ENCODE measurements at places on chromosomes 7 and 10.

GRCh38 chr7:149753375-149754233 lies 19.8 kb downstream of the ZNF467 start:
- peak; percentile 29 for DNase-seq

GRCh38 chr10:125238682-125239081 lies 78.3 kb upstream of the CTBP2 start:
- DNase-seq: no peak

DNA sequence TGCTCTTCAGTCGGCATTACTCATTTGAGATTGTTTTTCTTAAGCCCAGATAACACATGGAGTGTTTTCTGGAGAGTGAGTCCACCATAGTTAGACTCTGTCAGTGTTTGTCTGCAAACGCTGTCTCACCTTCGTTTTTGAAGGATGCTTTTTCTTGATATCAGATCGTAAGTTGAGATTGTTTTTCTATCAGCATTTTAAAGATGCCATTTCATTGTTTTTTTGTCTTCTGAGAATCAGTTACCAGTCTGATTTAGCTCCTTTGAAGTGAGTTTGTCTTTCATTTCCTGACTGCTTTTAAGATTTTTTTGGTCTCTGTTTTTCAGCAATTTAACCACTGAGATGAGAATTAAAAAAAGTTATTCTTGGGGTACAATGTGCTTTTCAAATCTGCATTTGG lies 137.4 kb downstream of the WDR37 start:
- DNase-seq: no peak

DNA sequence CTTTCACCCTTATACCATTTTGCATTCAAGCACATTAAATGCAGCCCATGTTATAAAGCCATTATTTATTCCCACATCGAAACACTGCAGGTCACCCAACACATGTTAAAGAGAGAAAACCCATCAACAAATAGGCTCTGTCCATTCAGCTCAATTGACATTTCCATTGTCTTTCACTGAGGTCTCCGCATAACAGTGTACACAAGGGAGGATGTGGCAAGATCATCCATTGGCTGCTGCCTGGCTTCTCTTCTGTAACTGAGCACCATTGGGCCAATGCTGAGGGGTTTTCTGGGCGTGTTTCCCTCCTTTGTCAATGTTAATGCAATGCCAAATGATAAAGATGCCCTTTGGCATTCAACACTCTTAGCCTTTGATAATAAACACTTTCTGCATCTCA lies 278.1 kb upstream of the SP4 start:
- no peak for DNase-seq

GRCh38 chr7:78134256-78134655 lies 335.7 kb downstream of the PHTF2 start:
- peak; percentile 62 for DNase-seq

DNA sequence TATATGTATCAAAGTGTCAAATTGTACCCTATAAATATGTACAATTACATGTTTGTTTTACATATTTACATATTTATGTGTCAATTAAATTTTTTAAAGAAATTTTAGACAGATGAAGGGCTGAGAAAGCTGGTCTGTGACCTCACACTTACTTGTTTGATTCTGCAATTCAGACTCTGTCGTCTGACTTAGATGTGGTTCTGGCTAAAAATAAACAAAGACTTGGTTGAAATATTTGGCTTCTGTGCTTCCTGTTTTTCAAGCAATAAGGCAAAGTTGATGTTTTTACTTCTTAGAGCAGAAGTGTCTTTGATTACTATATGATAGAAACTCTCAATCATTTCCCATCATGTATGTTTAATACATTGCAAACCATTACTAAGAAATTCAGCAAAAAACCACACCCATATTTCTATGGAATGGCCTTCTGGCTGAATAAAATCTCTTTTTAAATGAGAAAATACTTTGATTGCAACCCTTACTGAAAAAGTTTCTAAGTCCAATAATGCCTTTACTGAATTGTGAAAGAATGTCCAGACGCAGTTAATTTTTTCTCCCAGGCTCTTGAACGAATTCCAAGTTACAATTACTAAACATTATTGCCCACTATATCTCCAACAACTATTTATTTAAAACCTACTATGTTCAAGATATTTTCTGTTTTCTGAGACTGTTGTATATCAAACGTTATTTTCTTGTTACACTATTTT lies 59.5 kb upstream of the PRKG1 start:
- DNase-seq: no peak

- DNase-seq: no peak
Observed at GRCh38 chr10:30647089-30647488, 17.5 kb upstream of the LYZL2 start.

GRCh38 chr10:31209478-31209877 lies 109.5 kb upstream of the ZEB1 start:
- DNase-seq: no peak

DNA sequence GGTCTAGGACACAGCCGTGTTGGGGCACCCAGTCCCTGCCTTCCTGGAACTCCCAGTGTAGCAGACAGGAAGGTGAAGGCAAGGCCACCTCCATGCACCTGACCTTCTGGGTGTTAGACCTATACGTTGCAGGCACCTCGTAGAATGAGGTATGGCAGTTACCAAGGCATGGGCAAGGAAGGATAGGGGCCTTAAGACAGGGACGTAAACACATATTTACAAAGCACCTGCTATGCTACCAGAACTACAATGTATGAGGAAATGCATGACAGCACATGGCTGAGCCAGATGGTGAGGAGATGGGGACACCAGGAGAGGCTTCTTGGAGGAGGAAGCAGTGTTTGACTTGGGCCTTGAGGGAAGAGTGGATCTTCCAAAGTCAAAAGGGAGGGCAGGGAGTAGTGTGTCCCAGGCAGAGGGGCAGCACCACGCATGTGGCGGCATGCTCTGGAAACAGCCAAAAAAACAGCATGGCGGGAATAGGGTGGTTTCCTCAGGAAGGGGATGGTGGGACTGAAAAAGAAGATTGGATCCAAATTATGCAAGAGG lies 231.2 kb downstream of the FANK1 start:
- no peak for DNase-seq

GRCh38 chr10:115033898-115034297 lies 59.3 kb upstream of the ATRNL1 start:
- no peak for DNase-seq

GRCh38 chr10:79932841-79933379 lies 16.0 kb downstream of the SFTPD start:
- no peak for DNase-seq

DNA sequence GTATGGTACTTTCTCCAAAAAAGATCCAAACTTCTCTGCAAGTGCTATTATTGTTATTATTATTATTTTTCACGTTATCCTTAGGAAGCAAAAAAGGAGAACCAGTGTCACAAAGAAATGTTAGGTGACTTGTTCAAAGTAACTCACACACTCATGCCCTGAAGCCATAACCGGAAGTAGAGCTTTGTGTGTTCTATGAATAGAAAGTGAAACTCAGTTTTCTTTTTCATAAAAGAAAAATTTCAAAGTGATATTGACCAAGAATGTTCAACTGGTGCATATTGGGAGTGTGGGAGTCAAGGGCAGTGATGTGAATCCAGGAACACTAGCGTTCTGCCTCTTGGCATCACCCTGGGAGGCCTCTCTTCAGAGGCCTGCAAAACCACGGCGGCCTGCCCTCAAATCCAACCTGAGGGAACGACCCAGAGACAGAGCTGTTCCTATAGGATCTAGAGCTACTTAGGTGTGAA lies 106.1 kb downstream of the PRKCQ start:
- no peak for DNase-seq

DNA sequence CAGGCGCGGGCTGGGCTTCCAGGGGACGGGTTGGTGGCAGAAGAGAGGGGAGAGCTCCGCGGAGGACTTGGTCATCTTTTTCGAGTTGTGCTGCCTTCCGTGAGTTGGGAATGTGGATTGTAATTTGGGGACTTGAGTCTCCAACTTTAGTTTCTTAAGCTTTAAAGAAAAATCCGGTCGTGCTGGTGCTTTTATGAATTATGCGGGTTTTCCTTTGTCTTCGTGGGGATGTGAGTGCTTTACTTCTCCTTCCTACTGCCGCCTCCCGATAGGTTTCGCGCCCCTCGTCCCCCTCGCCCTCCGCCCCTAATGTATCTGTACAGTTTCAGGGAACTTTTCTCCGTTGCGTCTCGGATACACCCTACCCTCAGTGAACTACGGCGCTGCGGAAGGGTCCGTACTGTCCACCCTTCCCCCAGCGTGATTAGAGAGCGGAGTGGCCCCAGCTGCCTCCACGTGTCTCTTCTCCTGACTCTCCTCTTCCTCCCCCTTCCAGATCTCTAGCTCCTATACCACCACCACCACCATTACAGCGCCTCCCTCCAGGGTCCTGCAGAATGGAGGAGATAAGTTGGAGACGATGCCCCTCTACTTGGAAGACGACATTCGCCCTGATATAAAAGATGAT lies 649 bp downstream of the SCD start:
- no peak for DNase-seq

DNA sequence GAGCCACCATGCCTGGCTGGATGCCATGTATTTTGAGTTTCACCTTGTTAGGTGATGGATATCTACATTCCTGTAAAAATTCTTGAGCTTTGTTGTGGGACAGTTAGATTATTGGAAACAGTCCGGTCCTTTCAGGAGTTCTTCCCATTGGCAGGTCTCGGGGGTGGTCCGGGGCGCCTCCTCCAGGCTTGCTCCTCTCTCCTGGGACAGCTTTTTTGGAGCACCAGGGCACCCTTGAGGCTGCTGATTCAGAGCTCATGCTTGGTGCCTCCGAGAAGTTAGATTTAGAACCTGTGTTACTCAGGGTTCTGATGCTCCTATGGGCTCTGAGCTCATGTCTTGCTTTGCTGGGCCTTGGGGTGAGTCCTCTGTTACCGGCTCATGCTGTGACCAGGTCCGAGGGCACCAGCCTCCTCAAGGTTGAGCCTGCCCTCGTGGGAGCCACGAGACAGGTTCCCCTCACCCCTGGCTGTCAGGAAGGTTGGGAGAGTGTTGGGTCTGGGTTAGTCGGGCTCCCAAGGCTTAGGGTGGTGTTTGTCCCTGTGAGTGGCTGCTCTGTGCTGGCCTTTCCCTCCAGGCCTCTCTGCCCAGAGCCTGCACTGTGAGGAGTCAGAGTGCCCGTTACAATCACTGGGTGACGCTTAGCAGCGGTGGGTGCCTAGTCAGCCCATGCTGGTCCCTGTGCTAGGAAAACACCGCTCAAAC lies 6.0 kb downstream of the SPRN start:
- DNase-seq: no peak

DNA sequence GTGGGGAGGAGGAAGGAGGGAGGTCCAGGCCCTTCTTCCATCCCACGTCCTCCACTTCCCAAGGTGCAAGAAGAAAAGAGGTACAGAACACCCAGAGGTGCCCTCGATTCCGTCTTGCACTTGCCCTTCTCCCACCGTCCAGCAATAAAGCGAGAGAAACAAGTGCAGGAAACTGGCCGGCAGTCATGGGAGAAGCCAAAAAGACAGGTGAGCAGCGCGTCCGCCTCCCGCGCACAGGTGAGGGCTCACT lies 1.3 kb downstream of the C10orf95 start:
- no peak for DNase-seq

- DNase-seq: no peak
Observed at GRCh38 chr7:142496545-142496991, 238.7 kb upstream of the PRSS58 start.

- peak; percentile 74 for DNase-seq
Observed at GRCh38 chr7:156475666-156476065, 164.9 kb upstream of the RNF32 start.

DNA sequence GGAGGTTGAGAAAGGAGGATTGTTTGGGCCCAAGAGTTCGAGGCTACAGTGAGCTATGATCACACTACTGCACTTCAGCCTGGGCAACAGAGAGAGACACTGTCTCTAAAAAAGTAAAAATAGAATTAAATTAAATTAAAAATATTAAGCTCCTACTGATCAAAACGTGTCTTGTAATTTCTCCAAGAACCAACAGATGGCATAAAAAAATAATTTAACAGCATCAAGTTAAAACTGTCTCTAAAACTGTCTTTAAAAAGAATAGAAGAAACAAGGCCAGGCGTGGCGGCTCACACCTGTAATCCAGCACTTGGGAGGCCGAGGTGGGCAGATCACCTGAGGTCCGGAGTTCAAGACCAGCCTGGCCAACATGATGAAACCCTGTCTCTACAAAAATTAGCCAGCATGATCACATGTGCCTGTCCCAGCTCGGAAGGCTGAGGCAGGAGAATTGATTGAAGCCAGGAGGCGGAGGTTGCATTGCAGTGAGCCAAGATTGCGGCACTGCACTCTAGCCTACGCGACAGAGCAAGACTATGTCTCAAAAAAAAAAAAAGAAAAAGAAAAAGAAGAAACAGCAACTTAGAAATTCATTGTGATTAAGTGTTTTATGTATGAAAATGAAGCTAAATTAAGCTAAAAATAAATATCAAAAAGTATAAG lies 24.5 kb downstream of the MTPAP start:
- DNase-seq: no peak

GRCh38 chr7:158110034-158110590 lies 477.5 kb downstream of the PTPRN2 start:
- no peak for DNase-seq

- no peak for DNase-seq
Observed at GRCh38 chr10:120162471-120162870, 269.9 kb downstream of the SEC23IP start.

- DNase-seq: no peak
Observed at GRCh38 chr10:74244097-74244685, 93.2 kb downstream of the ADK start.

DNA sequence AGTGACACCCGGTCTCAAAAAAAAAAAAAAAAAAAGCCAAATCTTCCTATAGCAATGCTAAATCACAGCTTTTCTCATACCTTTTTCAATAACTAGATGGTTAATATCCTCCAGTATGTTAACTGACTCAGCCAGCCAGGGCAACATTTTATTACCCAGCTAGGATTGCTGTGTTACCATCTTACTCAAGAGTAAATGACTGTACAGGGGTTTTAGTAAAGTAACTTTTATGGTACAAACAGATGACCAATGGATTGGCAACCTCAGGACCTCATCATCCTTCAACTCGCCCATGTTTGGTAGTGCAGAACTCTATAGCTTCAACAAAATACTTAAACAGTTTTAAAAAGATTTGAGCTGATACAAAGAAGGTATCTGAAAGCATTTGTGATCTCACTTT lies 59.5 kb downstream of the HBP1 start:
- no peak for DNase-seq

DNA sequence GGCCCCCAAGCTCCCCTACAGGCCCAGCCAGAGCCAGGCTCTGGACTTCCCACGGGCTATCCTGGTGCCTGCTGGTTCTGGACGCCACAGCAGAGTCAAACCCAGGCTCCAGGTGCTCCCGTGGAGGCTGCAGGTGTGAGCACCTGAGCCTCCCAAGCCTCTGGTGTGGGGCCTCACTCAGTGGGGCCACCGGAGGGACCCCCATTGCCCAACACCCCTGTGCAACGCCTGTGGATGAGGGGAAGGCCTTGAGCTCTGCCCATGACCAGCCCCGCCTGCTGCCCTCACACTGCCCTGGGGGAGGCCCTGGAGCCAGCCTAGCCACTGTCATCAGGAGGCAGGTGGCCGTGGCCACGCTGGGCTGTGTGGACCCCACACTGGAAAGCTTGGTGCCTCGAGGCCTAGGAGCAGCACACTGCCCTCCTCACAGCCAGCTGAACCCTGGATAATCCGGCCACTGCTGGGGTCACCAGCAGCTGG lies 229.3 kb downstream of the MAD1L1 start:
- DNase-seq: no peak
